Activated CD4-positive, alpha-beta T cell treated with anti-CD3 and anti-CD28 coated beads, Interleukin-2, amount 10 ng/mL, durations not matched to agents 24 days and 14 days (primary cell): ENCODE measurements at places on chromosomes 16 and 17. TPM values are rescaled to one million over a fixed set of nuclear protein-coding genes. Genes with fewer than 3 reads are reported as not detected.

The CCL3 gene
- 403 and 414 TPM in 2 replicates for total RNA-seq

The YPEL3 gene
- total RNA-seq = 11.8 and 11.9 TPM in 2 replicates

The LRRC36 gene
- total RNA-seq = 0.23 TPM in 1 of 2 replicates, not detected in the other

The ZNF263 gene
- 27.0 and 31.3 TPM in 2 replicates for total RNA-seq

- no peak for DNase-seq
- H3K4me1 ChIP-seq = no peaks in the 10 kb centered on the region
- no peaks in the 10 kb centered on the region for H3K27me3 ChIP-seq
- no peak overlapping the region for H3K27ac ChIP-seq
- H3K4me3 ChIP-seq = no peak overlapping the region
Measured at GRCh38 chr17:302300-302698, 50.3 kb downstream of the RPH3AL start.

DNA sequence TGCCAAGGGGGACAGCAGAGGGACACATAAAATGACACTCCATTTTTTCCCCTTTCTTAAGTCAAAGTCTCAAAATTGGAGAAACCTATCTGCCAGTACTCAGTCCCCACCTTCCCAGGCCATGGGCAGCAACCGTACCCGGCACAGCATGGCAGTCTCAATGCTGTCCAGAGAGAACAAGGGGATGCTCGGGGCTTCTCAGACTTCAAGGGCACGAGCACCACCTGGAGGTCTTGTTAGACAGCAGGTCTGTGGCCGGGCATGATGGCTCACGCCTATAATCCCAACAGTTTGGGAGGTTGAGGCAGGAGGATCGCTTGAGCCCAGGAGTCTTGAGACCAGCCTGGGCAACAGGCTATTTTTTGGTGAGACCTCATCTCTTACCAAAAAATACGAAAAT, 3.2 kb downstream of the DNAH17 start:
- DNase-seq = no peak
- H3K27ac ChIP-seq = no peak overlapping the region
- no peak overlapping the region for H3K4me3 ChIP-seq
- no peaks in the 10 kb centered on the region for H3K4me1 ChIP-seq

- no peak for DNase-seq
- H3K4me1 ChIP-seq = no peaks in the 10 kb centered on the region
- H3K4me3 ChIP-seq = no peak overlapping the region
Measured at GRCh38 chr17:32943647-32944191, 15.8 kb downstream of the TMEM98 start.

GRCh38 chr16:65548470-65548869, 426.6 kb upstream of the CDH11 start:
- no peak overlapping the region for H3K4me3 ChIP-seq
- H3K36me3 ChIP-seq = no peaks in the 10 kb centered on the region
- no peaks in the 10 kb centered on the region for H3K27me3 ChIP-seq
- no peak overlapping the region for H3K27ac ChIP-seq
- no peak for DNase-seq

GRCh38 chr17:39688475-39688835, 598 bp upstream of the PGAP3 start:
- H3K4me3 ChIP-seq = peak overlapping the region; percentile 95
- H3K4me1 ChIP-seq = peaks cover 14% of the 10 kb centered on the region
- DNase-seq = peak; percentile 73
- no peaks in the 10 kb centered on the region for H3K27me3 ChIP-seq

DNA sequence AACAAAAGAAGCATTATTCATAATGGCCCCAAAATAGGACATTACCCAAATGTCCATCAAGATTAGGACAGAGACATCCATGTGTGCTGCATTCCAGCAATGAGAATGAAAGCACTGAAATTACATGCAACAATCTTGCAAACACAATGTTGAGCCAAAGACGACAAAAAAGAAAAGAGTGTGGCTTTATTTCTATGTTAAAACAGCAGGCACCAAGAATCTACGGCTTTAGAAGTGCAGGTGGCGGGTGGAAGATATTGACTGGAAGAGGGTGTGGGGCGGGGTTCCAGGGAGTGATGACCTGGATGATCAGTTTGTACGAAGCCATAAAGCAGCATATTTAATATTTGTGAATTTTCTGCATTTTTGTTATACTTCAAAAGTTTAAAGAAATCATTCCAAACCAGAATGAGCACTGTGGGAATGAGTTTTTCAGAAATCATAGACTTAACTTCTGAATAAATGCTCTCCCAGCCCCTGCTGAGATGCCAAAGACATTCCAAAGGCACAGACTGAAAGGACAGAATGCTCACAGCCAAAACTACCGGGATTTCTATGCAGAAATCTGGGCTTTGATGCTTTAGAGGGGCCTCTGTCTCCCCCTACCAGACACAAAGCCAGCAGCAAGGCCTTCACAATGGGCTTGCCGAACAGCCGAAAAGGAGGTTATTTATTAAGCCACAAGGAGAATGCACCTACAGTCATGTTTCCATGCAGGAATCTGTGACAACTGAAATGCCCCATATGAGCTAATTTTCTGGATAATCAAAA, 361.6 kb downstream of the GRIN2A start:
- no peaks in the 10 kb centered on the region for H3K4me1 ChIP-seq
- no peak for DNase-seq
- no peaks in the 10 kb centered on the region for H3K27me3 ChIP-seq
- H3K36me3 ChIP-seq = no peaks in the 10 kb centered on the region
- no peak overlapping the region for H3K27ac ChIP-seq

DNA sequence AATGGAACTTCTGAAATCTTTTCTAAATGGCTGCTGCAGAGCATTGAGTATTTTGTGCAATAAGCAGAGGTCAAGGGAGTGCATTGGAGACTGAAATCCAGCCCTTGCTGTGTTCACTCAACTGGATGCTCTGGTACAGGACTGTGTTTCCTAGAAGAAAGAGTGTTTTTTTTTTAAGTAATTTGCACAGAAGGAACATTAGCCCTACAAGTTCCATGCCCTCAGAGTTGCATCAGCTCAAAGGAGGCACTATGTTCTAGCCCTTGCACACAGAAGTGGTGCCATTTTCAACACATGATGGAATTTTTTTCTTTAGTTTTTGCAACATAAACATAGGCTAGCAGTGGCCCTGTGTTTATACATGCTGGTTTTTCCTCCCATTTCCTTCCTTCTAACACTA, 144.1 kb upstream of the HLF start:
- no peaks in the 10 kb centered on the region for H3K27me3 ChIP-seq
- no peak overlapping the region for H3K4me3 ChIP-seq
- no peaks in the 10 kb centered on the region for H3K36me3 ChIP-seq
- no peaks in the 10 kb centered on the region for H3K4me1 ChIP-seq
- no peak overlapping the region for H3K27ac ChIP-seq

DNA sequence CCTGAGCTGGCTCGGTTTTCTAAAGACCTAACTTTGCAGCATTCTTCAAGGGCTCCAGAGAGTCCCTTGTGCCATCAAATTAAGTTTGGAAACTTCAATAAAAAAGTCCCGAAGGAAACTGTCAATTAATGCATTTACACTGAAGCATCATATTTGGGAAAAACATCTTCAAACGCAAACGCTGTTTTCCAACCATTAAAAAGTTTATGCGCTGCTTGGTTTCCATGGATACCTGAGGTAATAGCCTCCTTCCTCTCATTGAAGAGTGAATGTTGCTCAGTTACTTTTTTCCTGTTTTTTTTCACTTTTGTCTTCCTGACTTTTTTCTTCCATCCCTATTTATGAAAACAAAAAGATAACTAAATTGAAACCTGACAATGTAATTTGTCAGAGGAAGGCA, 399.1 kb downstream of the MAF start:
- DNase-seq = no peak
- H3K27ac ChIP-seq = no peak overlapping the region
- H3K4me3 ChIP-seq = no peak overlapping the region
- H3K36me3 ChIP-seq = no peaks in the 10 kb centered on the region
- no peaks in the 10 kb centered on the region for H3K27me3 ChIP-seq
- H3K4me1 ChIP-seq = no peaks in the 10 kb centered on the region

DNA sequence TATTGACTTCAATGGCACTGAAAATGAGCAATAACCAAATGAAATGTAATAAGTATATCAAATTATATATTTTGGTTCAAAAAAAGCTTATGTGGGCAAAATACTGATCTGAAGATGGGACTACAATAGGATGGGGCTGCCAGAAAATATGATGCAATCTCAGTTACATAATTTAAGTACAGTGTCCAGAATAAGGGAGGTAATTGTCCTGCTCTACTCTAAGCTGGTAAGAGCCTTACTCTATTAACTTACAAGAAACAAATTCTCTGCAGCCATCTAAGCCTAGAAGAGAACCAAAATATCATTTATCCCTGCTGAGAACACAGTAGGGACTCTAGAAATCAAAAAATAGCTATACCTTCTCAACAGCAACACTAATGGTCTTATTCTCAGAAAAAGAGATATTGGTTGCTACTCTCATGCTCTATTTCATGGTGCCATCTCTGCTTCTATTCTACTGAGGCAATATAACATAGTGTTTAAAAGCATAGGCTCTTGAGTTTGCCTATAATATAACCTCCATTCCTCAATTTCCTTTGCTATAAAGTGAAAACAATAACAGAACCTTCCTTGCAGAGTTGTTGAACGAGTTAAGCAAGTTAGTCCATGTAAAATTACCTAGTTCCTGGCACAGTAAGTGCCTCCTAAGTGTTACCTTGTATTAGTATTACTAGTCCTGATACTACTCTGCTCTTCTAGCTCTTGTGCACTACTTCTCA, 19.9 kb downstream of the NQO1 start:
- H3K36me3 ChIP-seq = peaks cover 16% of the 10 kb centered on the region
- no peak overlapping the region for H3K4me3 ChIP-seq
- no peaks in the 10 kb centered on the region for H3K27me3 ChIP-seq
- H3K27ac ChIP-seq = no peak overlapping the region

- no peak overlapping the region for H3K4me3 ChIP-seq
- H3K4me1 ChIP-seq = no peaks in the 10 kb centered on the region
- no peak for DNase-seq
- no peaks in the 10 kb centered on the region for H3K27me3 ChIP-seq
- no peaks in the 10 kb centered on the region for H3K36me3 ChIP-seq
- H3K27ac ChIP-seq = no peak overlapping the region
Measured at GRCh38 chr16:7550096-7550495, 217.5 kb downstream of the RBFOX1 start.

GRCh38 chr17:78793968-78794367, 11.9 kb upstream of the CYTH1 start:
- peaks cover 33% of the 10 kb centered on the region for H3K4me1 ChIP-seq
- H3K4me3 ChIP-seq = no peak overlapping the region
- peaks cover 72% of the 10 kb centered on the region for H3K36me3 ChIP-seq
- H3K27me3 ChIP-seq = no peaks in the 10 kb centered on the region
- no peak for DNase-seq

DNA sequence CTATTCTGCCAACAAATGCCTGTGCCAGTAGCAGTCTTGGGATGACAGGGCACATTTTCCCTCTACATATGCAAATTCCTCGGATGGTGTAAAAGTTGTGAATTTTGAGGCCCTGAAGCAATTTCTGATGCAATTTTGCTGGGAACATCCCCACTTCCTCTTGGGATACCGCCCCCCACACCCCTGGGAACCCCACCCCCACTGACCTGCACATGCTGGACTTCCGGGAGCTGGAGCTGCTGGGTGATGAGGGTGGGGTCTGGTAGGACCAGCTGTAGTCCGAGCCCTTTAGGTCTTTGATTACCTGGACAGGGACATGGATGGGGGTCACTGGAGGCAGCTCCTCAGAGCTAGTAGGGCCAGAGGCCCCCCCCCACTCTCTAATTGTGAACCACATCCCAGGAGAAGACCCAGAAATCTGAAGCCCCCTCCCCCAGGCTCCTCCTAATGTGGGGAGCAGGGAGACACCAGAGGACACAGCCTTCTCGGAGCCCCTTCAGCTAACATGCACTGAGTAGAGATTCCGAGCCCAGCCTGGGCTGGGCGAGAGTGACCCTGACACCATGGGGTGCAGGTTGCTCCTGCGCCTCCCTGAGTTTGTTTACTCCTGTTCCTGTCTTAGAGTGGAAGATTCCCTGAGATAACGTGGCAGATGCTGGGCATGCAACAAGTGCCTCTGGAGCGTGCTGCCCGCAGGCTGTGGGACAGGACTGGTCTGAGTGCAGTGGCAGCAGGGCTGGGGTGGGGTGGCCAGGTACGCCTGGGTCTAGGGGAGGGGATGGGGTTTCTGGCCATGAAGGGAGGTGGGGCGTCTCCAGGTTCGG, 9.0 kb downstream of the MTSS2 start:
- no peaks in the 10 kb centered on the region for H3K27me3 ChIP-seq
- no peak overlapping the region for H3K27ac ChIP-seq
- no peak for DNase-seq
- H3K4me1 ChIP-seq = peaks cover 2% of the 10 kb centered on the region
- no peaks in the 10 kb centered on the region for H3K36me3 ChIP-seq

- H3K4me1 ChIP-seq = no peaks in the 10 kb centered on the region
- no peak for DNase-seq
- H3K36me3 ChIP-seq = no peaks in the 10 kb centered on the region
- peaks cover 30% of the 10 kb centered on the region for H3K27me3 ChIP-seq
- no peak overlapping the region for H3K4me3 ChIP-seq
Measured at GRCh38 chr17:48690655-48691054, 31.7 kb downstream of the PRAC1 start.

GRCh38 chr16:4882000-4882632, 34.8 kb downstream of the UBN1 start:
- H3K36me3 ChIP-seq = peaks cover 56% of the 10 kb centered on the region
- H3K4me1 ChIP-seq = no peaks in the 10 kb centered on the region
- no peak overlapping the region for H3K4me3 ChIP-seq

DNA sequence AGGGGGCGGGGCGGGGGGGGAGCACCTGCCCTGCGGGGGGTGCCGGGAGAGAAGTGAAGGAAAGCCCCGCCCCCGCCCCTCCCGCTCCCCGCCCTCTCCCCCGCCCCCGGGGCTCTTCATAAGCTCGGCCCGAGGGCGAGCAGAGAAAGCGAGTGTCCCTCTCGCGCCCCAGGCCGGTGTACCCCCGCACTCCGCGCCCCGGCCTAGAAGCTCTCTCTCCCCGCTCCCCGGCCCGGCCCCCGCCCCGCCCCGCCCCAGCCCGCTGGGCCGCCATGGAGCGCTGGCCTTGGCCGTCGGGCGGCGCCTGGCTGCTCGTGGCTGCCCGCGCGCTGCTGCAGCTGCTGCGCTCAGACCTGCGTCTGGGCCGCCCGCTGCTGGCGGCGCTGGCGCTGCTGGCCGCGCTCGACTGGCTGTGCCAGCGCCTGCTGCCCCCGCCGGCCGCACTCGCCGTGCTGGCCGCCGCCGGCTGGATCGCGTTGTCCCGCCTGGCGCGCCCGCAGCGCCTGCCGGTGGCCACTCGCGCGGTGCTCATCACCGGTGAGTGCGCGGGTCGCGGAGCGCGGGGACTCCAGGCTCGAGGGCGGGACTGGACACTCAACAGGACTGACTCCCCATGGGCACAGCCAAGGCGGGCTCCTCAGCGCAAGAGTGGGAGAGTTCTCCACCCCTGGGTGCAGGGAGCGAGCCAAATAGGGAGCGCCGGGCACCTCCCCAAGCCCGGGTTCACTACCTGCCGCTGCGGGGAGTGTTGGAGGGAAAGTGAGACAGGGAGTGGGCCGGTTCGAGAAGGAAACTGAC, at the start of gene HSD11B2:
Gene HSD11B2 (plus strand): TSS at position 145 of the 798 bp plus-strand sequence. CDS start 128 bp downstream, at position 273.
- DNase-seq = peak; percentile 80
- H3K27me3 ChIP-seq = peaks cover 47% of the 10 kb centered on the region
- peaks cover 12% of the 10 kb centered on the region for H3K4me1 ChIP-seq
- peak within 1 kb of the TSS; percentile 84 for H3K4me3 ChIP-seq
- H3K27ac ChIP-seq = peak within 1 kb of the TSS; percentile 60

- H3K36me3 ChIP-seq = no peaks in the 10 kb centered on the region
- H3K27ac ChIP-seq = no peak overlapping the region
- DNase-seq = no peak
- no peak overlapping the region for H3K4me3 ChIP-seq
Measured at GRCh38 chr16:6884002-6884401, 448.6 kb upstream of the RBFOX1 start.

GRCh38 chr17:68205808-68206720, 41.8 kb upstream of the AMZ2 start:
- H3K27me3 ChIP-seq = peaks cover 8% of the 10 kb centered on the region
- H3K36me3 ChIP-seq = peaks cover 22% of the 10 kb centered on the region
- peaks cover 22% of the 10 kb centered on the region for H3K4me1 ChIP-seq
- peak; percentile 77 for DNase-seq
